Inflammatory macrophage treated with lipopolysaccharide for 1 hour (primary cell): ENCODE measurements at places on chromosomes 11 and 22.
A peak's percentile ranks its signal among the peaks of the same experiment; 100 is the strongest.

DNA sequence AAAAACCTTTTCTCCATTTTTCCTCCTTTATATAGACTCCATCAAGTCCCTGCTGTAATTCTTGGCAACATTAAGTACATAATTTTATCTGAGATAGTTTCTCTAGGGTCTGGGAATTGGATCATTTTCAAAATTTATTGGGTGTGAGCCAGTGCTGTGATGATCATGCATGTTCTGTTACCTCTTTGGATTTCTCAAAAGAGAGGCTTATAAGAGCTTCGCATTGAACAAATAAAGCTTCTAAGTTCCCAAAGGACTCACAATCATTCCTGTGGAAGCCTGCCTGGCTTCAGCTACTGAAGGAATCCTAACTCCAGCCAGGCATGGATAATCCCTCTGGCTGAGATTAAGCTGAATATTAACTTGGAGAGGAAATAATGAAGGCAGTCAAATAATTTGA is 208.5 kb downstream of the RAB38 start:
- DNase-seq: no peak

DNA sequence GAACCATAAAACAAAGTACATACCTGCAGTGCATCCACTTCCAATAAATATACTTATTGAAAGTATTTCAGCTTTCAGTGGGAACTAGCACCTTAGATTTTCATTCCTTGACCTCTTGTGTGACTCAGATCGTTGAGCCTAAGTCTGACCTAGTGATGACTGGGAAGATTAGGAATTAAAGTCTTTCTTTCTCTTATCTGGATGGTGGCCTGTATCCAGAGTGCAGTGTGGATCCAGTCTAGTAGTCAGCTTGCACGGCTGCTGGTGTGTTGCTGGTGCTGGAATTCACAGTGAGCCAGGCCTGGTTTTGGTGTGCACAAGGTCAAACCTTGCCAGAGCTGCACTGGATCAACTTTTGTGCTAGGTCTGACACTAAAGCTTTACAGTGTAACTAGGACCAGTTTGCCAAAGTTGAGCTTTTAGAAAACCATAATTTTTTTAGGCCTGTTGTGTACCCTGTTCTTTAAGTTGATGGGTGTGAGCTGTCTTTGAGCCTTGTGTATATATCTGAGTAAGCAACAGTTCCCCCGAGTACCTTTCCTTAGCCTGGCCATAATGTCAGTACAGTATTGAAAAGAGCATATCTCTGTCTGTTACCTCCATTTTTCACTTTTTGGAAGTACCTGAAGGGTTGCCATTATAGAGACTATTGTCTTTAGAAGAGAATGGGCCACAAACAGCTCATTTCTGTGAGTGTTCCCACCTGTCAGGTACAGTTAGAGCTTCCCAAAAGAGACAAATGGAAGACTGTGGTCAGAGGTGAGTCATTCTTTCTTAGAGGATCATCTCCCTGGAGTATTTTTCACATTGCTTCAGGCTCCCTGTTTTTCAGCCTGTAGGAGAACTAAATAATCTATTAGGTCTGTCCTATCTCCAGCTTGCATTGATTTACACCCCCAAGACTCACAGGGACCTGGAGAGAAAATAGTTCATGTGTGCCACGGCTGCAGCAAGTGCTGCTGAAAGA is 89.8 kb downstream of the ALX4 start:
- no peak for DNase-seq

DNA sequence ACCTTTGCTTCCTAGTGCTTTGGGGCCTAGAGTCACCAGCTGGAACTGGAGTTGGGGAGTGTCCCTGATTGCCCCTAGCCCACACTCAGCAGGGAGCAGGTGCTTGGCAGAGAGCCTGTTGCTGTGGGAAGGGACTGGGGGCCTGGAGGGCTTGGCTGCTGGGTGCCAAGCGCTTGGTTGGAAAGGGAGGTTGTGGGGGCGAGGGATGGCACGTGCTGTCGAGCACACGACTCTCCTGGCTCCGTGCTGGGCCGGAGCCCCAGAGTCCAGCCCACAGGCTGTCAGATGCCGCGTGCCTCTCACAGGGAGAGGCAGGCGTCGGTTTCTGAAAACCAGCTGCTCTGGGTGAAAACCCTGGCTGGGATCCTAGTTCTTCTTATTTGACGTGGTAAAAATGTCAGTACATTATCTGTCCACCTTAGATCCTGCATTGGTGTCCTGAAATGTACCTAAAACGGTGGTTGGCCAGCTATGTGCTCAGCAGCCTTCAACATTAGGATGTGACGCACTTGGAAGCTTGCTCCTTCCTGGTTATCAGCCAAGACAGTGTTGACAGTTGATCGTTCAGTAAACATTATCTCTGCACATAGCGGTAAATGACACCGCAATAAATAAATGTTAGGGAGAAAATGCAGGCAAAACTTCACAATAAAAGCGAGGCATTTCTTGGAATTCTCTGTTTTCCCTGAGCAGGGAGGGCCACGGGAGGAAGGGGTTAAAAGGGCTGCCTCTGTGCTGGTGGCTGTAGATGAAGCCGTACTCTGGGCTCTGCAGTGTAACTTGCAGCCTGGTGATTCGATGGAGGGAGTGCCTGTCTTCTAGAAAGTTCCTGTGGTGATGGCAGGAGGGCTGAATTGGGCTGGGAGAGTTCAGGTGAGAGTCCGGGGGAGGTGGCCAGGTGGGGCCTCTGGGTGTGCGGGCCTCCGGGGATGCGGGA is 29.2 kb downstream of the GRAMD4 start:
- DNase-seq: no peak

DNA sequence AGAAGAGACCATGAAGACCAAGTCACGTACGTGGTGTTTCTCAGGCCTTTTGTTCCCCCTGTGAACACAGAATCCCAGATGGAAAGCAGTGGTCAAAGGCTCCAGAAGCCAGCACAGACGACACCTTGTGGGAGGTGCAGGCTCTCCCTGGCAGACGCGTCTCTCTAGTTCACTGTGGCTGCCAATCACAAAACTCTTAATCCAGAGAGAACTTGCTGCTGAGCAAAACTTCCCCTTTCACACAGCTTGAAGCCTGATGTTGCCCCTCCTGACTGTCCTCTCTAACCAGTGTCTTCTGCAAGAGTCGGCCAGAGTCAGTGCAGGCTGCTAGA is 67.1 kb downstream of the PIWIL3 start:
- DNase-seq: no peak

DNA sequence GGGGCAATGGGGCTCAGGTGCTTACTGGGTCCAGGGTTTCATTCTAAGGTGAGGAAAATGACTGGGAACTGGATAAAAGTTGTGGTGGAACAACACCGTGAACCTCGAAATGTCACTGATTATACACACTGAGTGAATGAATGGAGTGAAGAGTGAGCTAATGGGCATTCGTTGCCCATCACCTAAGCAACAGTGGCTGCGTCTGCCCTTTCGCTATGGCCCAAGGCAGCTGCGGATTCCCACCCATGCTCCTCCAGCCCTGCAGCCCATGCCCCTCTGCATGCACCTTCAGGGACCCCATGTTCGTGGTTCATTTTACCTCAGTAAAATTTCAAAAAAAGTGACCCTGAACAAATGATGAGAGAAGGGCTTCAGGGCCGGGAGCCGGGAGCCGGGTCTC is 196.3 kb downstream of the CTTN start:
- DNase-seq: no peak

- peak; percentile 24 for DNase-seq
These were observed 1.3 kb downstream of the PAFAH1B2 start for GRCh38 chr11:117145393-117145761.

GRCh38 chr11:73637012-73637411 is 9.4 kb upstream of the PLEKHB1 start:
- DNase-seq: no peak

DNA sequence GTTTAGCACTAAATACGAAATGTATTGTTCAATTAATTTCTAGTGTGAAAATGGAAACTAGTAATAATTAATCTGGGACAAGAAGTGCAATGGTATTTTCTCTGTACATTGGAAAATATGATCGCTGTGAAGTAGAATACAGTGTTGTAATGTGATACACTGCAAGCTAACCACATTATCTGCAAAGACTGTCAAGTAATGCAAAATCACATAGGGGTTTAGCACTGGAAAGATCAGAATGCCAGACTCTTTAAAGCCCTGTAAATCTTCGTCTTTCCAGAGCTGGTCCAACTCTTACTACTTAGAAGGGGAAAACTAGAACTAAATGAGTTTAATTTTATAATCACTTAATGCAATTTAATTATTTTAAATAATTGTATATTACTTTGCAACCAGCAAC is 544.5 kb upstream of the ANO3 start:
- no peak for DNase-seq

DNA sequence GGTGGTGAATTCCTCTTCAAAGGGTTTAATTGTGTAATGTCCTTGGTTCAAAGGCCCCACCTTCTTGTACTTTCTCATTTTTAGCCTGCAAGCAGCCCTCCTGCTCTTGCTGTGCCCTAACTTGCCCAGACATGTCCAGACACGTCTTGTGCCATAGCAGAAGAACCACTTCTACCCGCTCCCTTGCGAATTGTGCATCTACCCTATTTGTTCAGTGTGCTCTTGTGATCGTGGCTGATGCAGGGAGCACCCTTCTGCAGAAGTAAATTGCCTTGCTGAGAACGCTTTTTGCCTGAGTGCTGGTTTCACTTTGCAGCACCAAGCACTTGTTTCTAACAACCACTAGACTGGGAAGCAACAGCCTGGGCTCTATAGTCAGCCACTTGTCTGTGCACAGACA is 249.4 kb downstream of the SBF2 start:
- DNase-seq: no peak

- no peak for DNase-seq
These were observed at the start of gene NEFH for GRCh38 chr22:29479417-29480261. Gene NEFH (plus strand): TSS chr22:29480218. CDS start chr22:29480263, 45 bp downstream.

- DNase-seq: no peak
These were observed 7.8 kb downstream of the PRG3 start for GRCh38 chr11:57373146-57373545.

- peak; percentile 36 for DNase-seq
These were observed 9.8 kb downstream of the KRTAP5-6 start for GRCh38 chr11:1706634-1707400.

DNA sequence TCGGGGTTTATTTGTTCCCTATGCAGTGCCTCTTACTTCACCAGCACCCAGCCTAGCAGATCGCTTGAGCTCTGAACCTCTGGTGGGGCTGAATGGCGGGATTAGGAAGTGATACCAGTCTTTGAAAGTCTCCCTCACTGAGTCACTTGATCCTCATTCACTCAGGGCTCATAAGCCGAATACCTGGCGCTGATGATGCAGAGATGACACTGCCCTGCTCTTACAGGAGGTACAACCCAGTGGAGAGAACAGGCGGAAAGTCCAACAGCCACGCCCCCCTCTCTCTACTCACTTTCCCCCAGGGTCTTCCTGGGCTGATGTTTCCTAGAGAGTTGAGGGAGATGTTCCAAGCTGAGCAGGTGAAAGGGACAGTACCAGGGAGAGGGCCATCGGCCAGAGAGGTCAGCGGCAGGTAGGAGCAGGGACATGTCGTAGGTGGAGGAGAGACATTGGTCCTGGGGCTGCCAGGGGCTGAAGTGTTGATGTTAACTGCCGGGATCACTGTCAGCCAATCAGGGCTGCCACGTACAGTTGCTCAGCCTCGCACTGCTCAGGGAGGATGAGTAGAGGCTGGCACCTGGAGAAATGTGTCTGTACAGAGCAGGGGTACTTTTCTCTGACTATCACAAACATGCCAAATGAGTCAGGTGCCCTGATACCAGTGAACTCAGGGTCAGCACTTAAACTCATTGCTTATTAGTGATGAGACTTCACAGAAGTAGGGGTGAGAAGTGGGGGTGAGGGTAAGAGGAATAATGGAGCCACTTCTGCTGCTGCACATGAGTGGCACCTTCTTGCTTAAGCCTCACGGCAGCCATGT is 9.9 kb upstream of the APOBEC3A start:
- peak; percentile 59 for DNase-seq

DNA sequence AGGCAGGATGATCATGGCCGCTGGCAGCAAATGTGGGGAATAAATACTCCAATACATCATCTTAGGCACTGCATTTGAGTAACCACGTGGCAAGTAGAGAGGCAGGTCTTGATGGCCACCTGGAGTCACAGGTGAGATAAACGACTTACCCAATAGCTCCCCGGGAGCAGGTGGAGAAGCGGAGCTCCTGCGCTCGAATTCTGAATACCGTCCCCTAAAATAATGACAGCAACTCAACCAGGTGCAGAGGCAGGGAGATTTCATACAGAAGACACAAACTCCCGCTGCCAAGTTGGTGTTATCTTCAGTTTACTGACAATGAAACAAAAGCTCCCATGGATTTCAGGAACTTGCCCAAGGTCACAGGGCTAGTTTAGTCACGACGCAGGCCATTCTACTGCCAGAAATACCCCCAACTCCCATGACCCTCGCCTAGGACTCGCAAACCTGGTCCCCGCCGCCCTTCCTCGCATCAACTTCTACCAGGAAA is 437 bp downstream of the SLC43A3 start:
- peak; percentile 42 for DNase-seq

GRCh38 chr22:48719978-48720661 is 1107.6 kb downstream of the BRD1 start:
- DNase-seq: no peak

DNA sequence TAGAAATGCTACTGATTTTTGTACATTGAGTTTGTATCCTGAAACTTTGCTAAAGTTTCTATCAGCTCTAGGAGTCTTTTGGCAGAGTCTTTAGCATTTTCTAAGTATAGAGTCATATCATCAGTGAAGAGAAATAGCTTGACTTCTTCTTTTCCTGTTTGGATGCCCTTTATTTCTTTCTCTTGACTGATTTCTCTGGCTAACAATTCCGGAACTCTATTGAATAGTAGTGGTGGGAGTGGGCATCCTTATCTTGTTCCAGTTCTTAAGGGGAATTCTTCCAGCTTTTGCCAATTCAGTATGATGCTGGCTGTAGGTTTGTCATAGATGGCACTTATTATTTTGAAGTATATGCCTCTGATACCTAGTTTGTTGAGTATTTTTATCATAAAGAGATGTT is 197.7 kb downstream of the AASDHPPT start:
- DNase-seq: no peak

DNA sequence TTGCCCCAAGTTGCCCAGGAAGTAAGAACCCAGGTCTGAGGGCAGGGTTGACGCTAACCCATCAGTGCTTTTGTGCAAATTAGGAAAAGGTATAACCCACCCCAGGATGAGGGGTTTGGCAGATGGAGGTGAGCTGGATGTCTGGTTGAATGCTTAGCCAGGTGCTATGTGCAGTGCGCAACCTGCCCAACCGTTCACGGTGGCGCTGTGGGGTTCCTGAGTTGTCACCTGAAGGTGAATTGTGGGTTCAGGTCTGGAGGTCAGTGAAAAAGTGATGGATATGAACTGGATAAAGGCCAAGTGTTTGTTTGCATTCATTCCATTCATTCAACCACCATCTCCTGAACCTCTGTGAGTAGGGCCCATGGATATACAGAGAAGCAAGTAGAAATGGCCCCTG is 14.3 kb upstream of the LGALS2 start:
- DNase-seq: no peak

GRCh38 chr11:119904531-119905035 is 175.6 kb upstream of the NECTIN1 start:
- no peak for DNase-seq

- no peak for DNase-seq
These were observed 33.9 kb downstream of the AP2A2 start for GRCh38 chr11:959608-960007.

GRCh38 chr22:49155770-49156580 is 671.7 kb downstream of the BRD1 start:
- DNase-seq: no peak
